ENCODE measurements at places on chromosomes 16 and 17.

GRCh38 chr16:78889346-78889745, 711.2 kb downstream of the MAF start:
- DNase-seq, result no peak

- no peak for DNase-seq
Measured at GRCh38 chr17:40951011-40951622, 13.7 kb upstream of the KRT23 start.

DNA sequence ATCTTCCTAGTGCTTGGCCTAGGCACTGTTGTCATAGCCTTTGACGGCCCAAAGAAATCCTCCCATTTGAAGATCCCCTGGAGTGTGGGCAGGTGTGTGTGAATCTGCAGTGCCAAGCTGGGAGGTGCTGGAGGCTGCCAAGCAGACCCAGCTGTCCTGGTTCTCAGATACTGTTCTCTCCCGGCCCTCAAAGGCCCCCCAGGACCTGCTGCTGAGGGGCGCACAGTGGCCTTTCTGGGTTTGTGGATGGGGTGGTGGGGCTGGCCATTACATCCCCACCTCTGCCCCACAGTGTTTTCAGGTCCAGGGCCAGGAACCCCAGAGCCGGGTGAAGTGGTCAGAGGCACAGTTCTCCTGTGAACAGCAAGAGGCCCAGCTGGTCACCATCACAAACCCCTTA, 60.5 kb downstream of the MRC2 start:
- DNase-seq, result no peak

DNA sequence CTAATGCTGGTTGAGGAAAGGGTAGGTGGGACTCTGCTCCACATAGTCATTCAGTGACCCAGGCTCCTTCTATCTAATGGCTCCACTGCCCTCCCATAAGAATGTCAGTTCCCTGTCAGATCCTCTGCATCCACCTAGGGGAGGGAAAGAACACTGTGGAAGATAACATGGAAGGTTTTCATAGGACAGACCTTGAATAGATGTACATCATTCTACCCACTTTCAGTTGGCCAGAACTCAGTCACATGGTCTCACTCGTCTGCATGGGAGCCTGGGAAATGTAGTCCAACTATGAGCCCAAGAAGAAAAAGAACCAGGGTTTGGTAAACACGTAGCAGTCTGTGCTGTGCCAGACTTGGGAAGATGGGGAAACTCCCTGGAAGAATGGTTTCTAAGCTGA, 27.1 kb upstream of the SCNN1B start:
- DNase-seq, result no peak

GRCh38 chr17:71163121-71163812, 957.6 kb upstream of the SOX9 start:
- no peak for DNase-seq

DNA sequence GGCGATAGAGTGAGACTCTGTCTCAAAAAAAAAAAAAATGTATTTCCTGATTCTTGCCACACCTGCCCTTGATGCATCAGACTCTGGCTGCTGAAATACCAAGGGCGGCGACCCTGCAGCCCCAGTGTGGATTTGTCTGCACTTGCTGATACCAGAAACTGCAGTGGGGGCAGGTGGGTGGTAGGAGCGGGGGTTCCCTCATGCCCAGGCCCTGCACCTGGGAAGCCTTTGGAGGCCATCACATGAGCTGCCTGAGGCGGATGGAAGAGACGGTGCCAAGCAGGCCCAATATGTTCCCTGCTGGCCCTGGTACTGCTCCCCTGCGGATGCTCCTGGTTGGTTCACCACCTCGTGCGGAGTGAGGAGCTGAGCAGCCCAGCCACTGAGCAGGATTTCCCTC, 50.6 kb downstream of the MARF1 start:
- no peak for DNase-seq

- DNase-seq, result no peak
Measured at GRCh38 chr16:89054261-89054661, 39.4 kb upstream of the ACSF3 start.

- no peak for DNase-seq
Measured at GRCh38 chr16:75262104-75262799, 10.8 kb upstream of the BCAR1 start.

- DNase-seq, result no peak
Measured at GRCh38 chr16:22050963-22051362, 41.4 kb upstream of the VWA3A start.

DNA sequence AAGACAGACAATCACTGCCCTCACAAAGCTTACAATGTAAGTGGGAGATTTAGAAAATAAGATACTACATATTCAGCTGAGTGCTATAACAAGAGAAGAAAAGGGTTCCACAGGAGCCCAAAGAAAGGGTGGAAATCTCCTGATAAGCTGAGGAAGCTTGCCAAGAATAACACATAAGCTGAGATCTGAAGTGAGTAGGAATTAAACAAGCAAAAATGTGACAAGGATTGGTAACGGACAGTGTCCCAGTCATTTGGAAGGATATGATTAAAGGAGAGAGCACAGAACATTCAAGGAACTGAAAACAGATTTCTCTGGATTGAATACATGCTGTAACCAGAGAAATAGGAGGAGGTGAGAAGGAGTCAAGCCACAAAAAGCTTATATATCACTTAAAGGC, 13.0 kb downstream of the CDYL2 start:
- DNase-seq, result no peak

DNA sequence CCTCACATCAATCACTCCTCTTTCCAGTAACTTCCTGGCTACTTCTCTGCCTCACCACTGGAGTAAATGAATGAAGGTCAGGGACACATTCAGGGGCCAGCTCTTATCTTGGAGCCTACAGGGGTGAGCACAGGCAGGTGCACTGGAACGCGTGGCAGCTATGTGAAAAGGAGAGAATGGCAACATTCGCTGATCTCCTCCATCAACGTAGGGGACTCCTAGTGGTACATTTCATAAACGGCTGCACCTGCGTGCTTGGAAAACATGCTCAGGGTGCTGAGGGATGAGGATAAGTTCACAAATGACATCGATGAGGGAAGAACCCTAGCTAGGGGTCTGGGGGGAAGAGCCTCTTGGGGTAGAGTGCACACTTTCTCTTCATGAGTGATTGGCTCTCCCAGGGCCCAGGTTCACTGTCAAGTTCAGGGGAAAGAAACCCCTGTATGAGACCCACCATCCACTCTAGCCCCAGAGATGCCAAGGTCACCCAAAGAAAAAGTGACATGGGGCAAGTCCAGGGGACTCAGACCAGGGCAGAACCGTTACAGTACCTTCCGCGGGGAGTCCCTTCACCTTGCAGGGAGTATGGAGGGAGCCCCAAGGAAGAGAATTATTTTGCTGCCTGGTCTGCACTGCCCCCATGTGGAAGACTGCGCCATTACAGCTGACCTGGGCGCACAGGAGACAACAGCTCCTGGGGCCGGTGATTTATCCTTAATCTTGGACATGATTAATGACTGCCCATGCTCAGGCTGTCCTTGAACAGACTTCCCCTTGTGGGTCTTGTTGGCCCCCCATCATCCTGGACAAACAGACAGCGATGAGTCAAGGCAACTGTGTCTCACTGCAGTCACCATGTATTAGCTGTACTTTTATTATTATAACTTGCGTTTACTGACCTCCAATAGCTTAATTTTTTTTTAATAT, 30.1 kb downstream of the VAC14 start:
- DNase-seq, result no peak

DNA sequence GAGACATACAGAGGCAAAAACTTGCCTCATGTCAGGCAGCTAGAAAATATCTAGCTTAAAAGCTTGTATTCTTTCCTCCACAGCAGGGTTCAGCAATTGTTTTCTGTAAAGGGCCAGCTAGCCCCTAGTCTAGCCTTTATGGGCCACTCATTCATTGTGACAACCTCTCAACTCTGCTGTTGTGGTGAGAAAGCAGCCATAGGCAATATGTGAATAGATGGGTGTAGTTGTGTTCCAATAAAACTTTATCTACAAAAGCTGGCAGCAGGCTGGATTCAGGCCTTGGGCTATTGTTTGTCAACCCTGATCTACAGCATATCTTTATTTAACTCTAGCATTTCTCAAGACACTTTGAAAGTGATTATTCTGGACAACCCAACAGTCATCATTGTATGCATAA, 46.4 kb upstream of the CDYL2 start:
- no peak for DNase-seq

DNA sequence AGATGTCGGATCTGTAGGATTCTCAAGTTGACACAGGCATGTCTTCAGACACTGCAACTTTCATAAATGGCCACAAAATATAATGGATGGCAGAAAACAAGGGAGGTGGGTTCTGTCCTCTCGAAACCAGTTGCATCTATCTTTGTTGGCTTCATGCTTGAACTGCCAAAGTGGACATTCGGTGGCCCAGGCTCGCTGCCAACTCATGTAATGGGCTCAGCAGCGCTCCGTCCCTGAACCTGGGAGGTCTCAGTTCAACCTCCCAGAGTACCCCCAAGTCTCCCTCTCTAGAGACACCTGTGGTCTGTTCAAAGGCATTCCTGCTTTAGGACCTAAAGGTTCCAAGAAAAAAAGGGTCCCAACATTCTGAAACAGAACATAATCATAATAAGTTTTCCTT, 71.9 kb downstream of the NXN start:
- DNase-seq, result no peak

- no peak for DNase-seq
Measured at GRCh38 chr17:60819447-60820130, 141.9 kb downstream of the BCAS3 start.

DNA sequence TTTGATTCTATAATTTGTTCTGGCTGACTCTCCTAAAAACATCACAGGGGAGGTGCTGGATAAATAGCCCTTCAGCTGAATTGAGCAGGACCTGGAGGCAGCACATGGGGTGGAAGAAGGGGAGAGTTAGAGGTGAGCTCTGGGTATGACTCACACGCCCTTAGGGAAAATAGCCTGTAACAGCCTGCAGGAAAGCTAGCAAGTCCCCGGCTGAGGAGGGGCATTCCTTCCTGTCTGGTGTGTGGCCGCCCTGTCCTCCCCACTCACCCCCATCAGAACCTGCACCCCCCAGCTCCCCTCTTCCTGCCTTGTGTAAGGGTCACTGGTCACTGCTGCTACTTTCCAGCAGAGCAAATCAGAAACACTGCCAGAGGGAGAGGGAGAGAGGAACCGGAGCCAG, 187.4 kb downstream of the C16orf95 start:
- DNase-seq, result no peak

GRCh38 chr17:63826468-63827001, 696 bp upstream of the PSMC5 start:
- no peak for DNase-seq

DNA sequence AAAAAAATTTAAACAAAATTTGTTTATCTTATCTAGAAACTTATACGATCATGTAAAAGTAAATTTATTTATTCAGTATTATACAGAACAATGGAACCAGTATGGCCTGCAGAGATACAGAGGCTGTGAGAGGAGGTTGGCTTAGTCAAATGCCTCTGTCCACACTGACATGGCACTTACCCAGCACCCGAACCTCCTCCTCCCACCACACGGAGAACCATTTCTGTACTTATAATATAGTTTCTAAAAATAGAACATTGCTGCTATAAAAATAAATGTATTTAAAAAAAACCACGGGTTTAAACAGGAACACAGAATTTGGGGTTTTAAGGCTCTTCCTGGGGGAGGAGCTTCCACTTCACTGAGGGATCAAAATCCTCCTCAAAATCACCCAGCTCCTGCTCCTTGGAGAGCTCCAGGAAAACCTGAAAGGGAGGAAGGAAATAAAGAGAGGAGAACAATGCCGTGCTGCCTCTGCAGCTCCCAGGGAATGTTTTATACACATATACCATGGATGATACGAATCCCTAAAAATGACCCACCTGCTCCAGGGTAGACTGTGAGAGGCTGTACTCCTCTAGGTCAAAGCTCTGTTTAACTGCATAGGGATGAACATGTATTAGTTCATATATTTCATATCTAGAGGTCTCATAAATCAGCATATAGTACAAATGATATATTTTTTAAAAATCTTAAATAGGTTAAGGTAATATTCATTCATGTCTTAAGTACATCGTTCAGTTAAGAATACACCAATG, 87.3 kb downstream of the ABCA8 start:
- DNase-seq, result no peak

DNA sequence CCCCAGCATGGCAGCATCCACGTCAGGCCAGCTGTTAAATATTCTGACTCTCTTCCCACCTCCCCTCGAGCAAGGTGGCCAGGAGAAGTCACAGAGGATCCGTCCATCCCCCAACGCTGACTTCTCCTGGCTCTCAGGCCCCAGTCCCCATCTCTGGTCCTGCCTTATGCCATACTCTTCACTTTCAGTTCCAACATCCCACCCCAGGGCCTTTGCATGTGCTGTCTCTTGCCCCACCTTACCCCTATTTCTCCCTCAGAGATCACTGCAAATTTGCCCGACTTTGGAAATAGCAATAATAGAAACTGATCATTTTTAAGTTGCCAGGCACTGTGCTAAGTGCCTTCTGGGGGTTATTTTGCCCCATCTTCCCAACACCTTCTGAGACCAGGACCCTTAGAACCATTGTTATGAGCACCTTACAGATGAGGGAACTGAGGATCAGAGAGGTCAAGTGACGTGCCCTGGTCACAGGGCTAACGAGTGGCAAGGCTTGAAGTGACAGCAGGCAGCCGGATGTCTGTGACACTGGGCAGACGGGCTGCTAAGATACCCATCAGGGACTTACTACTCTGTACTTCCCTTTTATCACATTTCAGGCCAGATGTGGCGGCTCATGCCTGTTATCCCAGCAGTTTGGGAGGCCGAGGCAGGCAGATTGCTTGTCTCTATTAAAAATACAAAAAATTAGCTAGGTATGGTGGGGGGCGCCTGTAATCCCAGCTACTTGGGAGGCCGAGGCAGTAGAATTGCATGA, 17.7 kb downstream of the HID1 start:
- DNase-seq, result no peak

- no peak for DNase-seq
Measured at GRCh38 chr17:9271989-9272388, 250.7 kb downstream of the NTN1 start.

DNA sequence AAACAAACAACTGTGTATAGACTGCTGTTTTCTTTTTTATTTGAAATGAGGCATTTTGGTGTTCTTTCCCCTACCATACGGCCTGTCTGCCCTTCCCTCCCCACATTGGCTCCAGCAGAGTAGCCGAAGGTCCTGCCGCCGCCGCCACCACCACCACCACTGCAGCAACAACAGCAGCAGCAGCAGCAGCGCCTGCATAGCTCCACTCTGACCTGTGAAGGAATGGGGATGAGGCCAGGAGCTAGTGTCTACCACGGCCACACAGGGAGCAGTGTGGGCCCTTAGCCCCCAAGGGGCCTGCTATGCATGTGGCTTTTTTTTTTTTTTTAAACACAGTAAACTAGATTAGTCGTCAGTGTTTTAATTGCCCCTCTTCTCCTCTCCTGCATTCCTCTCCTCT, 5.6 kb upstream of the CDK5R1 start:
- DNase-seq, result no peak

- DNase-seq, result peak; percentile 42
Measured at GRCh38 chr16:68642436-68643101, 2.5 kb upstream of the CDH3 start.

- DNase-seq, result no peak
Measured at GRCh38 chr16:984736-985636, 3.4 kb downstream of the SOX8 start.

DNA sequence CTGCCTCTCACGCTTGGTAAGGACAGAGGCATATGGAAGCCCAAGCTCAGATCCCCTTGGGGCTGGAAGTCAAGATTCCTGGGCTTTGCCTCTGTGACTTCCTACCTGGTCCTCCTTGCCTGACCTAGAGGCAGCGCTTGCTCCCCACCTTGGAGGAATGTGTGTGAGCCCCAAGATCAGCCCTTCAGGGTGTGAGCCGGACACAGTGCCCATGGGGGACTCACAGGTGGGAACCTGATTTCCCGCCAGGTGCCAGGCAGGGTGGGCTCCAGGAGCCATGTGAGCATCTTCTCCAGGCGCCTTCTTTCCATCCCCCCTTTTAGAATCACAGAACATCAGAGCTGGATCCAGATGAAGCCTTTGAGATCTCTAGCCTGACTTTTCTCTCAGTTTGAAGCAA, 10.2 kb downstream of the CD300LG start:
- no peak for DNase-seq

Data from NCI-H524 treated with DMSO at 0.1 percent for 48 hours (cell line).